Esophagus muscularis mucosa (tissue), 4 donors: ENCODE measurements at places on chromosomes 12 and 14. TPM values are rescaled to one million over a fixed set of nuclear protein-coding genes. Genes with fewer than 3 reads are reported as not detected.

Gene CIDEB
- total RNA-seq: 6.6 TPM

Gene CISTR
- not detected for total RNA-seq

- H3K36me3 ChIP-seq: peaks cover 91% of the 10 kb centered on the region
- H3K4me3 ChIP-seq: no peak overlapping the region
- H3K27me3 ChIP-seq: no peaks in the 10 kb centered on the region
- H3K4me1 ChIP-seq: no peaks in the 10 kb centered on the region
Measured at GRCh38 chr12:57797933-57798332, 15.3 kb downstream of the TSFM start.

Gene C12orf54
- not detected for total RNA-seq

Gene BAZ2A
- total RNA-seq: 58.6 TPM

DNA sequence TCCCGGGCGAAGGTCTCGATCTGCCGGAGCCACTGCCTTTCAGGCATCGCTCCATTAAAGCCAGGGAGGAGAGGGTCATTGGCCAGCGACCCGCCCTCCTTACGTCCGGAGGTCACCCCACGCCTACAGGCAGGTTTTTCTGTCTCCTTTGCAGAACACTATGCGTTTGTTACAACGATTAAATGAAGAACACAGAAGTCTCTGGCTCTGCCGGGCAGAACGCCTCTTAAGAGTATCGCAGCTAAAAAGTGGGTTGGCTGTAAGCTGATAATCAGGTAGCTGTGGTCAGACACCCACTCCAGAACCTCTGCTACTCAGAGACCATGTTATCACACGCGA, 15.0 kb downstream of the OTX2 start:
- no peaks in the 10 kb centered on the region for H3K27me3 ChIP-seq
- H3K27ac ChIP-seq: no peak overlapping the region
- peak; percentile 78 for DNase-seq
- peaks cover 15% of the 10 kb centered on the region for H3K4me1 ChIP-seq
- H3K4me3 ChIP-seq: no peak overlapping the region
- H3K36me3 ChIP-seq: no peaks in the 10 kb centered on the region

DNA sequence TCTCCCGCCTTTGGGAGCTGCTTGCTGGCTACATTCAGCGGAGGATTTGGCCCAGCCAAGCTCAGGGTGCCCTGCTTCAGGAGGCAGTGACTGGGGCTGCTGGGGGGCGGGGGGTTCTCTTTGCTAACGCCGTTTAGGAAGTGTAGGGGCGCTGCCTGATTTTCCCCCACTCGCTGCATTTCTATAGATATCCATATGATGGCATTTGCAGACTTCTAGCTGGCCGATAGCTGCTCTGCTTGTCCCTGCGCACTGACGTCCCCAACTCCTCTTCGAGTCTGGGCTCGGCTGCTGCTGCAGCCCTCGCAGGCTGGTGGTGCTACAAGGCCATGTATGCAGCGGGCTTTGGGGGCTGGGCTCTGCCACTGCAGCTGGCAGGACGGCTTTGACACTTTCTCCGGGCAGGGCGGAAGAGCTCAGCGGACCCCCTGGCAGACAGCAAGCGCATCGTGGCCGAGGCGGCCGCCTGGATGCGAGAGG, 3.1 kb downstream of the LRFN5 start:
- peaks cover 39% of the 10 kb centered on the region for H3K4me1 ChIP-seq
- H3K27ac ChIP-seq: peak overlapping the region; percentile 84
- H3K4me3 ChIP-seq: peak overlapping the region; percentile 62
- peaks cover 65% of the 10 kb centered on the region for H3K27me3 ChIP-seq
- no peak for DNase-seq

Gene FGF6
- total RNA-seq: not detected

Gene SMOC1
- under 0.01 TPM for total RNA-seq

Gene VRTN
- not detected for total RNA-seq

GRCh38 chr14:92456215-92457015, 57.2 kb upstream of the RIN3 start:
- H3K4me1 ChIP-seq: peaks cover 17% of the 10 kb centered on the region
- no peak overlapping the region for H3K27ac ChIP-seq
- DNase-seq: no peak
- H3K4me3 ChIP-seq: no peak overlapping the region

GRCh38 chr12:52442600-52443061, 8.5 kb upstream of the KRT75 start:
- no peaks in the 10 kb centered on the region for H3K36me3 ChIP-seq
- H3K27me3 ChIP-seq: no peaks in the 10 kb centered on the region
- no peak overlapping the region for H3K27ac ChIP-seq
- DNase-seq: peak; percentile 86
- H3K4me1 ChIP-seq: peaks cover 4% of the 10 kb centered on the region
- no peak overlapping the region for H3K4me3 ChIP-seq
